ENCODE measurements at places on chromosomes 7 and 10.

GRCh38 chr7:23105644-23106056 lies at the start of gene KLHL7:
TSS of gene KLHL7 (plus strand) at chr7:23105785. CDS start at chr7:23106027, 242 bp downstream.
- DNase-seq, result peak; percentile 96

DNA sequence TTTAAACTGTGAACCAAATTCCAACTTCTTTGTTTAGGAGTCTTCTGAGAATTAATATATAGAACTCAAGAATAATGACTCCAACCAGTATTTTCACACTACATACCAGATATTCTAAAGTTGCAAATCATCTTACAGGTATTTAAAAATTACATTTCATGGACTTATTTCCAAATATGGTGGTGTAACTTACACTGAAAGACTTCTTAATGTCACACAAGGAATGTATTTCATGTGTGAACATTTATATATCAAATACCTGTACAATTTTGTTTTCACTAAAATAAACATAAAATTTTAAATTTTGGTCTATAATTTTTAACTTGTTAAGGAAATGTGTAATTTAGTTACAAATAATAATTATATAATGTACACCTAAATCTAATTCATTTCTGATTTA lies 2.6 kb upstream of the CDK6 start:
- DNase-seq, result no peak

- DNase-seq, result no peak
These were observed 180.6 kb downstream of the DOCK4 start for GRCh38 chr7:112025556-112025955.

DNA sequence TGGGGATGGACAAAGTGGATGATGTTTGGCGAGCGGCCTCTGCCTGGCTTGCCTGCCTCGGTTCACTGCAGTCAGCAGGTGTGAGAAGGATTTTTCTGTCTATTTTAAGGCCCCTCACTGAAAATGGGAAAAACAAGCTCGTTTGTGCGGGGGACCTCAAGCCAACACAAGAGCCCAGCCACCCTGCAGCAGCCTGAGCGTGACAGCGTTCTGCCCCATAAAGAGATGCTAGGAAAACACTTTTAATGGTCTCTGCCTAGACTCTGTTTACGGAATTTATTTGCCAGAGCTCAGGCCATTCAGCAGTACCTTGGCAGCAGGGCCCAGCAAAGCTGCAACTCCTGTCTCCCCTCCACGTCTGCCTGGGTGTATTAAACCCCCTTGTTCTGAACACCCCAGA lies 131.7 kb downstream of the GRK5 start:
- DNase-seq, result no peak

DNA sequence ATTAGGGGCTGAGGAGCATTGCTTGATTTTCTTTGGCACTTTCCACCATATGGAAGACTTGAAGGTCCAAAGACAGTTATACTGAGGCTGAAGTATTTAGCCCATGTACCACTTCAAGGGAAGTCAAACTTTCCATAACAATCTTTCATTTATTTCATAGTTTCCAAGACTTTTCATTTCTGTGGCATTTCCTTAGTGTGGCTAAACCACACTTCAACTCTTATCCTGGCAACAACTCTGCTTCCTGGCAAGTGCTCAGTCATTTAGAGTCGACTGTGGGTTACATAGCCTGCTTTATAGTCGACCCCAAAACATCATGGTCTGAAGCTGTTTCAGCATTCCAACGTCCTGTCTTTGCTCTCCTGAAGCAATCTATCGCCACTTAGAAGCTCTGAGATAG lies 343.0 kb upstream of the SEMA3D start:
- DNase-seq, result no peak

DNA sequence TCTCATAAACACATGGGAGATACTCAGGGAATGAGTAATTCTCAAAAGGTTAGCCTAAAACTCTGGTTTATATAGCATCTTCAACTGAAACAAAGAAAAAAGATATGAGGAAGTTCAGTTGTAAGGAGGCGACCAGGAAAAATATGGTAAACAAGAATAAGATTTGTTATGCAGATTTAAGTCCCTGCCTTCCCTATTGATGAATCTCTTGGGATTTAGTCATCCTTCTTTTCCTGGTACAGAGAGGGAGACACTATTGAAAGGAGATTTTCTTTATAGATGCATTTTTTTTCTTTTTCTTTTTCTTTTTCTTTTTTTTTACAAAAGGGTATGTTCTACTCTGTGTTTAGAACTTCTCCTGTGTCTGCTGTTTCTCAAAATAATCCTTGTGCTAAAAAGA lies 557.5 kb downstream of the DNAJB9 start:
- no peak for DNase-seq

DNA sequence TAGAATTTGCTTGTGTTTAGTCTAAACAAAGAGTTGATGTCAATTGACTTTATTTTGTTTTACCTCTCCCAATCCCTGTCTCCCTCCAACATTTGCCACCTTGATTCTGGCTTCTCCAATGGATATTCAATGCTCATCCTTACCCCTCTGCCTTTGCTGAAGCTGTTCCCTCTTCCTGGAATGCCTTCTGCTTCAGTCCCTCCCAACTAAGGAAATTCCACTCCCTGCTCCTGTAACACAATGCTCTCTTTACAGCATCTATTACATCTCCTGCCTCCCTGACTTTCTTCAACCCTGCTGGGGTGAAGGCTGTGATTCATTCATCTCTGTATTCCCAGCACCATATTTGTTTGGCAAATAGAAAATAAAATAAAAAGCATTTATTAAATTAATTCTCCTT lies 34.5 kb upstream of the TAC1 start:
- no peak for DNase-seq

DNA sequence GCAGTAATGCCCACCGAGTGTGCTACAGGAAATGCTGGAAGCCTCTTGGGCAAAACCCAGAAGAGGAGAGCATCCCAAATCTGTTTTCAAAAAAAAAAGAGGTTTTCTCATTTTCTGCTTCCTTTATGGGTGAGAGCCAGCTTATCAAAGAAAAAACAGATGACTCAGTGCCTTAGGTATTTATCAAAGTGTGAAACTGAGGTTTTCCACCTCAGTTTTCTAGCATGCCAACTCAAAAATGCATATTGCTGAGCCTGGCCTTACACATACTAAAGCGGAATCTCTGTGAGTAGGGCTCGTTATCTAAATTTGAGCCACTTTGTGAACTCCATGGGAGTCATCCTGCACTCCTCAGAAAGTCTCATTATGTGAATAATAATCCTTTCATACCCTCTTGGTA lies 705.1 kb downstream of the SUGCT start:
- no peak for DNase-seq
